ENCODE measurements at places on chromosomes 6 and 20.

DNA sequence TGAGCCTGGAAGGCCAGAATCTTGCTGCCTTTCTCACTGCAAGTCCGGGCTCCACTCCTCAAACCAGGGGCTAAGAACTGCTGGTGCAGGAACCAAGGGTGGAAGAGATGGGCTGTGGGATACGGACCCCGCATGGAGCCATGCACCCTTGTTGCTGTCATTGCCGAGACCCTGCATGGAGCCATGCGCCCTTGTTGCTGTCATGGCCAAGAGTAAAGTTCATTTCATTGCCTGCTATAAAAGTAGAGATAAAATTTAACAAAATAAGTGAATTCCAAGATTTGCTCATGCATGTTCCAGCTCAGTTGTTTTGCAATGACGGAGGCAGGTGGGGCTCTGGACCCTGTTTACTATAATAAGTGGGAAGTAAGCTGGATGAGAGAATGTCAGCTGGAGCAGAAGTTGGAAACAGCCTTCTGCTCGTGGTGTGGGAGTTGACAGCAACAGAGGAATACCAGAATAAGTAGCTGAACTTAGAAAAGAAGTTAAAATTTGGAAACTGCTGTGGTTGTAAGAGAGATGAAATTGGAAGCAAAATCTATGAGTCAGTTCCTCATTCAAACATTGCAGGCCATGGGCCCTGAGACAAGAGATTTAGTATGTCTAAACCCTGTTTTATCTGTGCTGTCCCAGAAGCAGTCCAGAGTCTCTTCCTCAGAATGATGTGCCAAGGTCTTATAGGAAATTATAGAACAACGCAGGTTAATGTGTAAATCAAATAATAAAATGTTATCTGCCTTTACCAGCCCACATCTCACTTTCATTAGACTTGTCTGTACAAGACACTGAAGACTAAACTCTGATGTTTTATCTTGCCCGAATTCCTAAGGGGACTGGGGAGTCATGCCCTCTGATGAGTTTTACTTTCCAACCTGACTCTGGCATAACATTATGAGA is 15.8 kb upstream of the THBS2 start:
- DNase-seq: no peak

- no peak for DNase-seq
These were observed 46.0 kb downstream of the AFDN start for GRCh38 chr6:167872538-167873210.

DNA sequence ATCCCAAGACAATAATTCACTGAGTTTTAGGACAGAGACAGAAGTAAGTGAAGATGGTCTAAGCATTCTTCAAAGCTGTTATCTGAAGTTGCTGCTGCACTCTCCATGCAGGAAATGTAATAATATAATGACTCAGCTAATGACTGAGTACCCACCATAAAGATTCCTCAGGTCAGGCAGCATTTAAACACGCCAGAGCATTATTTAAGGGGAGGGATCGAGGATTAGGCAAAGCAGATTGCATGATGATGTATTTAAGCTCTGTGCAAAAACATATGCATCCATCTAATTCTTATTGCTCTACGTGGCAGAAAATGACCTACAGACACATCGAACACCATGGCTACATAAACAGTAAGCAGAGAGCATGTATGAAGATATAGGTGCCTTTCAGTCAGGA is 216.4 kb downstream of the UNC5CL start:
- no peak for DNase-seq

DNA sequence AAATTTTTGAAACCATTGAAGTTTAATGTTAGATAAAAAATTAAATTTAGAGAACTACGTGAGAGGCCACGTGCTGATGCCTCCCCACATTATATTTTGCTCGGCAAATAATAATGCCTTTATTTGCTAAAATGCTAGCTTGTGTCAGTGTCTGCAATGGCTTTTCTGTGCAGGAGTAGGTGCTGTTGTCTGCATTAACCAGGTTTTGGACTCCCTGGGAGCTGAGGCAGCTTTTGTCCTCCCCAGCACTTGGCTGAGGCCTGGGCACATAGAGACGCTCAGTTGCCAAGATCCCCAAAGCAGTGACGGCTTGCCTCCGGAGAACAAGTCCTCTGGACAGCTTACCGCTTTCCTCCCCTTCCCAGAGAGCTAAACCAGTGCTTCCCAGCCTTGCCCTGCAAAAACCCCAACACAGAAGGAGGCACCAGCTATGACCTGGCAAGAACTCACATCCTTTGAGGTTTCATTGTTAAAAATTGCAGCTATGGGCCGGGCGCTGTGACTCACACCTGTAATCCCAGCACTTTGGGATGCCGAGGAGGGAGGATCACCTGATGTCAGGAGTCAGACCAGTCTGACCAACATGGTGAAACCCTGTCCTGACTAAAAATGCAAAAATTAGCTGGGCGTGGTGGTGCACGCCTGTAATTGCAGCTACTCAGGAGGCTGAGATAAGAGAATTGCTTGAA is 59.9 kb downstream of the KAT14 start:
- no peak for DNase-seq

DNA sequence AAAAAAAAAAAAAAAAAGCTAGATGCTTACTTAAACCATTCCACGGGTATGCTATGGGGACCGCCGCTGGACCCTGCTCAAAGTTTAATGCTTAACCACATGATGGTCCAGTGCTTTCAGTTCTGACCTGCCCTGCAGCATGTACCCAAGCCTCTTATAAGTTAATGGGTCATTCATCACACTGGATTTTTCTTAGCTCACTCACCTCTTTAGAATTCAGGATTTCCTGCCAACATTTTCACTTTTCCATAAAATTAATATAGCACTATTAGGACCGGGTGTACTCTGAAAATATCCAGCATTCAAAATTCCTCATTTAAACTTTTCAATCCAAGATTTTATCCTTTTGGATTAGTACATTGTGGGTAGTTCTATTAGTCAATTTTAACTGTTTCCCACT is 140.8 kb downstream of the ALDH8A1 start:
- DNase-seq: no peak

DNA sequence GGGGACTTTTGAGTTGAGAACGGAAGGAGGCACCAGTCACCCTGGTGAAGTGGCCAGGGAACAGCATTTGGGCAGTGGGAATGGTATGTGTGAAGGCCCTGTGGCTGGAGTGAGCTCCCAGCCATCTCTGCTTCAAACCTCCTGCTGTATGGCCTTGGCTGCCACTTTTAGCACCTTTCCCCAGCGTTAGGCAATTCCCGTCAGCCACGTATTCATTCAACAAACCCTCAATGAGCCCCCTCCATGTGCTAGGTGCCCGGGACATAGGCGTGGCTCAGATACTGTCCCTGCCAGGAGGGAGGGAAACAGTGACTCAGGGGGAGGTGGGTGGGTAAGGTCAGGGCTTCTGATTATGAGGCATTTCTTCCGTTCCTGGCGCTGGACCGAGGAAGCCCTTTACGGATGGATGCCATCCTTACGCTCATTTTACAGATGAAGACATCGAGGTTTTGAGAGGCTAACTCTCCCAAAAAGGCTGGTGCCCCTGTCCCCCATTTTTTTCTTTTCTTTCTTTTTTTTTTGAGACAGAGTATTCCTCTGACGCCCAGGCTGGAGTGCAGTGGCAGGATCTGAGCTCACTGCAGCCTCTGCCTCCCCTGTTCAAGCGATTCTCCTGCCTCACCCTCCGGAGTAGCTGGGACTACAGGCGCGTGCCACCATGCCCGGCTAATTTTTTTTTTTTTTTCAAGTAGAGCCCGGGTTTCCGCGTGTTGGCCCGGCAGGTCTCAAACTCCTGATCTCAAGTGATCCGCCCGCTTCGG is 37.5 kb downstream of the SRC start:
- DNase-seq: no peak

- no peak for DNase-seq
These were observed at the start of gene GCM1 for GRCh38 chr6:53148684-53149083. TSS of gene GCM1 (minus strand) at chr6:53148841. CDS start at chr6:53145632, 3,209 bp downstream.

- DNase-seq: no peak
These were observed 106.1 kb upstream of the ASF1A start for GRCh38 chr6:118787724-118788423.

- no peak for DNase-seq
These were observed 26.9 kb downstream of the RBM38 start for GRCh38 chr20:57417830-57418780.

DNA sequence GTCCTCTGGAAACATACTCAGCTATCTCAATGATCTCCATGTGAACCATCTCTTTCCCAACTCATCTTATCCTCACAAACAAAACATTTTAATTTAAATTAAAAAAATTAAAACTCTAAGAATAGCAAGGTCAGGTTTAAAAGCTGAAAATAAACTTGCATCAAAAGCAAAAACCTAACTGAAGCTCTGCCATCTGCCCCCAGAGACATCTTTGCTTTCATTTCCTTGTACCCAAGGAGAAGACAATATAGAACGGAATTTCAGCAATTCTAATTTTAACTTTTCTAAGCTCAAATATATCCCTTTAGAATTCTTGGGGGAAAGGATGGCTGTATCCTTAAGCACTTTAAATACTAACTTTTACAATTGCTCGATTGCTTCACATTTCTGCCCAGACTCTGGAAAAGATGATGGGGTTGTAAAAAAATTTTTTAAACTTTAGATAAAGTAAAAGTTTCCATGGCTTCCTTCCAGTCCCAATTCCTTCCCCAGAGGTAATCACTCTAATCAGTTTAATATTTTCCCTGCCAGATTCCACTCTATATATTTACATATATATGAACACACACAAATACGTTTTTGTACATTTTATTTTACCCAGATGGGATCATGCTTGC is 69.2 kb upstream of the SMIM29 start:
- no peak for DNase-seq

DNA sequence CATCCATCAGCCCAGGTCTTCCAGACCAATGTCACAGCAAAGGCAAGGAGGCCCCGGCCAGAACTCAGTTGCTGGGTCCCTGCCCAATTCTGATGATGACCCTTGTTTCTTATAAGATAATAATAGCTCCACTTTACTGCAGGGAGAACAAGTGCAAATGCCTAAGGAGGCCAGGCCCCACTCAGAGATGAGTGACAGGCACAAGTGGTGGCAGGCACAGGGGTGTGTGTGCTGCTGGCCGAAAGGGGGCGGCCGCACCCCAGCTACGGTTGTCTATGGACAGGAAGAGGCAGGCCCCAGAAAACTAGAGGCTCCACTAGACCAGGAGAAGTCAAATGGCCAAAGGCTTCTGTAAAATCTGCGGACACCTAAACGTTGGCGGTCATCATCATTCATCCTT is 28.6 kb downstream of the GNAS-AS1 start:
- DNase-seq: no peak

DNA sequence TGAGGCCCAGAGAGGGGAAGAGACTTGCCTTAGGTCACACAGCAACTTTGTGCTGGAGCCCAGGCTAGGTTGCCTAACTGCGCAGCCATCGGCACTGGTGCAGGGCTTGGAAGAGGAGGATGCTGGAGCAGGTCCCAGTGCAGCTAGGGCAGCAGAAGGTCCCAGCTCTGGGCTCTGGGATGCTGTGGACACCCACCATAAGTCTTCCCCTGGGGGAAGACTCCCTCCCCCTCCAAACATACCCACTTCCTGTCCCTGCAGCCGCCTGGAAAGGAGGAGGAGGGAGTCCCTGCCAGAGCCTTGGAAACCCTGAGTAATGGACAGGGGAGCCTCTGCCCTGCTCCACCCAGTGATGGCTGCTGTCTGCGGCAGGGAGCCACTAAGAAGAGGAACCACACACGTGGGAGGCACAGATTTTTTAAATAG is 93.6 kb downstream of the NCR2 start:
- no peak for DNase-seq

GRCh38 chr6:32716396-32716795 is 24.8 kb upstream of the HLA-DQA2 start:
- no peak for DNase-seq

GRCh38 chr6:108118810-108119768 is 44.5 kb upstream of the OSTM1 start:
- DNase-seq: no peak

DNA sequence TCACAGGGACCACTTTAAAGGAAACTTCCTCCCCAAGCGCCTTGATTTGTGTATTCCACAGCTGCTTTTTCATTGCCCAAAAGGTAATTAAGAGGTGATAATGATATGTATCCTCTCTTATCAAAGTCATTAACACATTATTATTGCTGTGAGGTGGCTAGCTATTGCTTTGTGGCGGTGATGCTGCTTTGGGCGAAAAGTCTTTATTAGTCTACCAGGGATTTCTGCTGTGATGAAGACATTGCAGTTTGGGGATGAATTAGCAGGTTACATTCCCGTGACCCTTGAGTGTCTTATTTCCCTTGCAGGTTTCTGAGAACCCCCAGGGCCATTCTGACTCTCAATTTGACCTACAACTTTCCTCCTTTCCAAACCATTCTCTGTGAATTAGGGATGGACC is 143.4 kb upstream of the SOX4 start:
- DNase-seq: no peak

DNA sequence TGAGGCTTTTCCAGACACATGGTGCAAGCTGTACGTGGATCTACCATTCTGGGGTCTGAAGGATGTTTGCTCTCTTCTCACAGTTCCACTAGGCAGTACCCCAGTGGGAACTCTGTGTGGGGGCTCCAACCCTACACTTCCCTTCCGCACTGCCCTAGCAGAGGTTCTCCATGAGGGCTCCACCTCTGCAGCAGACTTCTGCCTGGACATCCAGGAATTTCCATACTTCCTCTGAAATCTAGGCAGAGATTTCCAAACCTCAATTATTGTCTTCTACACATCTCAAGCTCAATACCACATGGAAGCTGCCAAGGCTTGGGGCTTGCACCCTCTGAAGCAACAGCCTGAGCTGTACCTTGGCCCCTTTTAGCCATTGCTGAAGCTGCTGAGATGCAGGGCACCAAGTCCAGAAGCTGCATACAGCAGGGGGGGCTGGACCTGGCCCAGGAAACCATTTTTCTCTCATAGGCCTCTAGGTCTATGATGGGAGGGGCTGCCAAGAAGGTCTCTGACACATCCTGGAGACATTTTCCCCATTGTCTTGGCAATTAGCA is 11.6 kb downstream of the PDSS2 start:
- DNase-seq: no peak

GRCh38 chr20:25553819-25554296 is 31.5 kb downstream of the NINL start:
- no peak for DNase-seq

GRCh38 chr6:47241742-47242482 is 67.8 kb downstream of the TNFRSF21 start:
- no peak for DNase-seq
